NCI-H1930 (cell line): ENCODE measurements at places on chromosomes 3 and 15.
A peak's percentile ranks its signal among the peaks of the same experiment; 100 is the strongest.

DNA sequence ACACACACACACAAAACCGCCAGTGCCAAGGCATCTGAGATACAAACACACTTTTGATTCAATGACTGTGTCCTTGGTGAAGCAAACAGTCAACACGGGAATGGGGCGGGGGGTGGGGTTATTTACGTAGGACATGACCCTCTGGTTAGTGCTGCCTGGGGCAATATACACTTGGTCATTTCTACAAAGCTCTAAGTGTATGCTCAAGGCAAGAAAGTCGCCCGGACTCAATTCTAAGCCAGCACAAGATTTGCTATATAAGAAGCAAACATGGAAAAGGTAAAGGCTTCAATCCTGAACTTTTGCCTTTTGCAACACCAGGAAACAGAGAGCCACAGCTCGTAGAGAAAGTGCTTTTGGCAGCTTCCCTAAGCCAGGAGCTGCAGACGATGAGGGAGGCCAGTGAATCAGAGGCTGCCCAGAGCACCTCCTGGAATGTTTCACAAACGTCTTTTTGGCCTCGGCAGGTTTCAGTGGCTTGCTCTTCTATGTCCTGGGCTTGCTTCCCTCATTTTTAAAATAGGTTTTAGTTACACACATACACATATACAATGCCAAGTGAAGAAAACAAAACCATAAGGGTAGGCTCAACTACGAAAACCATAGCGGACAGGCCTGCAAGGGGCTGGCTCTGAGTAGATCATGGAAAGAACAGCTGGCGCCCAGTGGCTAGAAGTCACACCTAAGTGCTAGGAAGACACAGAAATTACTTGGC lies 73.6 kb downstream of the TM4SF4 start:
- DNase-seq = no peak

- DNase-seq = no peak
These were observed 63.0 kb downstream of the ARHGAP31 start for GRCh38 chr3:119357190-119357589.

- DNase-seq = no peak
These were observed 15.0 kb downstream of the GRK7 start for GRCh38 chr3:141777957-141778813.

DNA sequence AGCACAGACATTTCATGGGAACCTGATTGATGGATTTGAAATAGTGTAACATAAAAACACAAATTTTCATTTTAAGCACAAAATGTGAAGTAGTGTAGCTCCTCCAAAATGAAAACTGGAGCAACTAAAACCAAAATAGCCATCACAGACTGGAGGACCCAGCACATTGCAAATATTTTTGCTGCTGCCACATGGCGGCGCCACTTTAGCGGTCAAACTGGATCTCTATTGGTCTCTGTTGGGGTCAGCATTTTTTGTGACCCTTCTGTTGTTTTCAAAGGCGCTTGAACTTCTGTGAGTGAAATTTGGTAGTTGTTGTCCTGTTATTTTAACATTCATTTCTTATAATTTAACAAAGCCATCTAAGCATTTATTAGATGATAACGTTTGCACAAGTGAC lies 259.9 kb downstream of the IL20RB start:
- DNase-seq = peak; percentile 9

DNA sequence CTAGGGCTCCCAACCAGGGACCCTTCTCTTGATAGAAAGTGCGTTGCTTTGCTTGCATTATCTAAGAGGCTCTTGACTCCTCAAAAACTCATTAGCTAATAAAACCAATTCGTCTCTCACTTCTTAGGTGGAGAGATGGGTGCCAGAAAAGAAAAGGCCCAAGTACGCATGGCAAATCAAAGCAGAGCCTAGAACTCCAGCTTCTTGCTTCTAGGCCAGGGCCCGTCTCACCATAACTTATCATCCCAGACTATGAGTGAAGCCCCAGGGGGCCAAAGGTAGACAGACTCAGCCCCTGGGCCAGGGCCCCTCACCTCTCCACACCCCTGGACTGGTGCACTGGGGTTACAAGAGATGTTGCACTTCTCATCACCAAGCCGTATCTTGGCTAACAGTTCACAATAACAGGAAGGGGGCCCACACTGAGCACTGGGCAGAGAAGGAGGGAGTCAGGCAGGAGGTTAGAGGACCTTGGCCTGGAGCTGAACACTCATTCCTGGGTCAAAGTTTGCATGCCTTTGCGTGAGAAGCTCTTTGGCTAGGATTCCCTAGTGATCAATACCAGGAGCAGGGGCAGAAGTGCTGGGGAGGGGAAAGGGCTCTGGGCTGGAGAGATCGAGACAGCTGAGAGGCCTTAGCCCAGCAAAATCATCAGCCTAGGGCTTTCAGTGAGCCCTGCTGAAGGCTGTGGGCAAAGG lies 5.4 kb upstream of the CYP1A1 start:
- no peak for DNase-seq

GRCh38 chr3:107939691-107940442 lies 151.0 kb downstream of the CD47 start:
- DNase-seq = no peak

- DNase-seq = no peak
These were observed 45.7 kb downstream of the CD86 start for GRCh38 chr3:122100591-122101463.
